ENCODE measurements at places on chromosomes 6 and 20.

DNA sequence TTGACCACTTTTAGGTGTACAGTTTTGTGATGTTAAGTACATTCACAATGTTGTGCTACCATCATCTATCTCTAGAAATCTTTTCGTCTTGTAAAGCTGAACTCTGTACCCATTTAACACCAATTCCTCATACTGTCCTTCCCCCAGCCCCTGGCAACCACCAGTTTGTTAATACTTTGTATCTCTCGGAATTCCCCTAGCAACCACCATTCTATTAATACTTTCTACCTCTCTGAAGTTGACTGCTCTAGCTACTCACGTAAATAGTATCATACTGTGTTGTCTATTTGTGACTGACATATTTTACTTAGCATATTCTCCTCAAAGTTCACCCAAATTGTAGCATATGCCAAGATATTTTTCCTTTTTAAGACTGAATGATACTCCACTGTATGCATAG lies 82.3 kb upstream of the CLDN20 start:
- no peak for DNase-seq

- no peak for DNase-seq
Observed at GRCh38 chr6:3731700-3732099, 19.8 kb downstream of the PXDC1 start.

DNA sequence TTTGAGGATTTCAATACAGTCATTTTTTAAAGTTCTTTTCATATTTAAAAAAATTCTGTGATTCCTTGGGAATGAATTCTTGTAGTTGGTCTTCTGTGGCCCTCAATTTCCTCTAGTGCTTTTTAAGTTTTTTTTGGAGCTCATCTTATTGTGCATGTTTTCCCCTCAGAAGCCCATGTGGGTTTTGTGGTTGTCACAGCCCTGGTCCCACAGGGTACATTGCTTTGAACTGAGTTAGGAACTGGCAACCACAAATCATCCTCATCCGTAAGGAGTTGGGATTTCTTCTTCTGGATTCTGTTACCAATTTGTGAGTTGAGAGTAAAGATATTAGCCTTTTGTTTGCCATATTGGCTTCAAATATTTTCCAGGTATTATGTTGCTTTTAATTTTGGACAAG lies 89.9 kb downstream of the AKAP7 start:
- DNase-seq = no peak

GRCh38 chr6:27591699-27592480 lies 119.0 kb upstream of the ZNF184 start:
- no peak for DNase-seq

DNA sequence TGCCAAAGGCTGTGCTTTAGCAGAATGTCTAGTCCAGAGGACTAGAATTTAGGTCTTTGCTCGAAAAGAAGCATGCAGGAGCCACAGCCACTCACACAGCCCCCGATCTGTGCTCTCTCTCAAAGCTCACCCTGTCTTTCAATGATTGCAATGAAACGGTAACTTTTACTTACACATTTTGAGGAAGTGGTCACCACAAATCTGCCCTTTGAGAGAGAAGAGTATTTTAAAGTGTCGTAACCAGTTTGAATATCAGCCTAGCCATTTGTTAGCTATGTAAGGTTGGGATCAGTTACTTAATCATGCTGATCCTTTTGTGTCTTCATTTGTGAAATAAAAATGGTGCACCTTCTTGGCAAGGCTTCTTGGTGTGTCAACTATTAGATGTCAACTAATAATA lies 209.0 kb downstream of the TFAP2A start:
- DNase-seq = no peak

GRCh38 chr6:158068156-158068892 lies 86.7 kb downstream of the SYNJ2 start:
- no peak for DNase-seq

DNA sequence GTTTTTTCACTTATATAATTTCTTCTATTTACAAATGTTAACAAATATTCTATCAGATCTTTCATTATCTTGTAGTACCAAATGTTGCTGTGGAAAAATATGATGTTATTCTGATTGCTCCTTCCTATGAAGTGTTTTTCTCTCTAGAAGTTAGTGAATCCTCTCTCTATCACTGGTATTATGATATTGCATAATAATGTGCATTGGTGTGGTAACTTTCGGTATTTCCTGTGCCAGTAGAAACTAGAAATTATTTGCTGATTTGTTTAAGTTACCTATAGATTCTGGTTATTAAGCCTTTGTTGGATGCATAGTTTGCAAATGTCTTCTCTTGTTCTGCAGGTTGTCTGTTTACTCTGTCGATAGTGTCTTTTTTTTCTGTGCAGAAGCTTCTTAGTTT lies 342.5 kb downstream of the CENPW start:
- no peak for DNase-seq

GRCh38 chr6:152150196-152150595 lies 342.7 kb downstream of the ESR1 start:
- DNase-seq = no peak

DNA sequence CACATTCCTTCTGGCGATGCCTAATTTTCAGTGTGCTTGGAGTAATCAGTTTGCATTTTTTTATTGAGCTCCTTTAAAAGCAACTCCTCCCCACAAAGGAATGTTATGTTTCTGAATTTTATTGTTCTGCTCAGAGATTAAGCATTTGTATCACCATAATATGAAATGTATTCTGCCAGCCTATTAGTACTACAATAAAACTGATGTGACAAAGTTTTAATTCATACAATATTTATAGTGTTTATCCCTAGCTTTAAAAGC lies 236.9 kb upstream of the ASCC3 start:
- no peak for DNase-seq

- DNase-seq = no peak
Observed at GRCh38 chr6:166610069-166610468, 17.0 kb downstream of the RPS6KA2 start.

DNA sequence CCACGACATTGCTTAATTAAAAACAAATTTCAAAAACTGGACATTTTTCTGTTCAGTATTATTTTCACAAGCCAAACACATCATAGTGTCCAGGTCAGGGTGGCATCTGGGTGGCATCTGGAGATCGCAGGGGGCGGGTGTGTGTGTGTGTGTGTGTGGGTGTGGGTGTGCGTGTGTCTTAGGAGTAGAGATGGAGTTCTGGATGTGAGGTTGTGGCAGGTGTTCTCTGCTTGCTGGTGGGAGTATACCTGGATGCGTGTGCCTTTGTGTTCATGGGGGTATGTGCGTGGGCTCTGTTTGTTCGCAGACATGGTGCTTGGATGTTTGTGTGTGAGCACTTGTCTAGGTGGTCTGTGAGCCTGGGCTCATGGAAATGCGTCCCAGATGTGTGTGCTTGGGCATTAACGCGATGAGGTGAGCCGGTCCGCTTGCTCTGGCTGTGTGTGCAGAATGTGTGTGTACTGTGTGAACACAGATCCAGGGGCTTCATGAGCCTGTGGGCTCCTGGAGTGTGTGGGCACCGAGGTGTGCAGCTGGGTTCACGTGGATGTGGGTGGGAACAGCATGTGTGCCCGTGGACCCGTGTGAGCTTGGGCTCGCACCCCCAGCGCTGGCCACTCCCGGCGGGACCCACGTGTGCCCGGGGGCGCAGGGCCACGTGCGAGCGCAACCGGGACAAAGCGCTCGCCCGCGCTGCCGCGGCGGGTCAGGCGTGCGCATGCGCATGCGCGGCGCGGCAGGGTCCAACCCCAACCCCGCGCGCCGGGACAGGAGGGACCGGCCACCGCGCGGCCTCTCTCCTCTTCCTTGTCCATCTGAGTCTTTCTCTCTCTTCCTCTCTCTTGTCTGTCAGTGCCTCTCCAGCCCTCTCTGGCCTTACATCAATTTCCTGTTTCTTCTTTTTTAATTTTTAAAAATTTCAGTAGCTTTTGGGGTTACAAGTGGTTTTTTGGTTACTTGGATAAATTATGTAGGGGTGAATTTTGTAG lies 60.4 kb downstream of the SRC start:
- DNase-seq = no peak

GRCh38 chr20:59316911-59317731 lies 16.7 kb downstream of the EDN3 start:
- DNase-seq = no peak

DNA sequence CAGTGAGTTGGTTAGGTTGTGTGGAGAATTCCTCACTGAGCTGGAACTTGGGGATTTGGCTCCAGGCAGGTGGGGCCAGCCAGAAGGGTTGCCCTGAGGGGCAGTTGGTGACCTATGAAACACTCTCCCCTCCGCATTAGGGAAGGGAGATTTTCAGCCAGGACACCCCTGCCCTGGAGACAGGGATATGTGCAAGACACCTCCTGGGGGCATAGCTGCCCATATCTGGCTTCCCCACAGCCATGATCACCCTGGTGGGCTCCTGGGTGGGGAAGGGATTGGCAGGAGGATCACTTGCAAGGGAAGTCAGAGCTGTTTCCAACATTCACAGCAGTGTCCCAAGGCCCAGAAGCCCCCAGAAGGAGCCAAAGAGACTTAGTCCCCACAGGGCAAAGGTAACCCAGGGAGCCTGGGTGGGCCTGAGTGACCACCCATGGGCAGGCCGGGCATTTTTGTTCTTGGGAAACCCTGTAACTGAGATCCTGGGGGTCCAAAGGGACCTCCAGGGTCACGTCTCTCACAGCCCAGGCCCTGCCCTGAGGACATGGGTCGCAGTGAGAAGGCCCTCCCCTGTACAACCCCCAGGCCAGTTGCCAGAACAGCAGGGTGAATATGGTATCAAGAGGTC lies 145.8 kb downstream of the MRPL14 start:
- no peak for DNase-seq

- no peak for DNase-seq
Observed at GRCh38 chr20:35702051-35702823, 3.0 kb downstream of the ROMO1 start.

DNA sequence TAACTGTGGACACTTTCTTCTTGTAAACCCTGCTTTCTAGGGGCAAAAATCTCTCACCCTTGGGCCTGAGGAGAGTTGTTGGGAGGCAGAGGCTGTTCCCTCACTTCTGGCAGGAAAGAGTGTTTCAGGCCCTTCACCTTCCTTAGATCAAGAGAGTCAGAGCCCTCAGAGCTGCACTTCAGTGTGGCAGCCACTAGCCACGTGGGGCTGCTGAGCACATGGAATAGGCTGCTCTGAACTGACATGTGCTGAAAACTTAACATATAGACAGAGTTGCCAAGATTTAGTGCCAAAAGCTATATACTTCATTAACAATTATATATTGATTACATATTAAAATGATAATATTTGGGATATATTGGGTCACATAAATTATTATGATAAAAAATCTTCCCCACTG lies 4.4 kb upstream of the LMBRD1 start:
- DNase-seq = no peak

- no peak for DNase-seq
Observed at GRCh38 chr6:37759221-37760144, 60.0 kb upstream of the ZFAND3 start.

GRCh38 chr20:4795394-4795793 lies 73.7 kb downstream of the PRND start:
- DNase-seq = no peak

GRCh38 chr20:45432294-45432693 lies 16.4 kb downstream of the PIGT start:
- no peak for DNase-seq

DNA sequence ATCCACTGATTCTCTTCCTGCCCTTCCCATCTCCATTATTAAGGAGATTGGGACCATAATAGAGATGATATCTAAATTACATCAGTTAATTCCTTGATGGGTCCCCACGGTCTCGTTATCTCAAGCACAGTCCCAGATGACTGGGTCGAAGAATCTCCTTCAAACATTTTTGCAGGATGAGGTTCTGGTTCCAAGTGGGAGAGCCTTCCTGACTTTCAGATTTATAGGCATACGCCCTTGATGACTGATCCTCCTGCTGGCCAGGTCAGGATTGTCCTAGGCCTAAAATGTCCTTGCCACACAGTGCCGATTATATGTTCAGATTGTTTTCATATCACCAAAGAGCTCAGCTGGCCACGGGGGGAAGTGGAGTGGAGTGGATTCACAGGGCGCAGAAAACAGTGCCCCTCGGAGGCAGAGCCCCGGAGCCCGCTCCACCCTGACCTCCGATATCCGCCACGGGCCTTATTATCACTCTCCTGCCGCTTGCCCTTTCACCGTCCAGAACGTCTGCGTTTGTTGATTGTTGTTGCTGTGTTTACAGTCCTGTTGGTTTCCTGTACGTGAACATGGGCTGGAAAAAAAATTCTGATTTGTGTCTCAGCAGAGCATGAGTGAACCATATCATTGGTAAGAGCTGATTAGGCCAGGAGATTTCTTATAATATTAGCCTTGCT lies 8.9 kb downstream of the BMP6 start:
- no peak for DNase-seq

GRCh38 chr6:142331601-142332000 lies 29.8 kb downstream of the ADGRG6 start:
- DNase-seq = no peak

- no peak for DNase-seq
Observed at GRCh38 chr20:45564760-45565276, 14.3 kb downstream of the WFDC8 start.

- peak; percentile 45 for DNase-seq
Observed at GRCh38 chr6:3457710-3458602, 1.1 kb upstream of the SLC22A23 start.

DNA sequence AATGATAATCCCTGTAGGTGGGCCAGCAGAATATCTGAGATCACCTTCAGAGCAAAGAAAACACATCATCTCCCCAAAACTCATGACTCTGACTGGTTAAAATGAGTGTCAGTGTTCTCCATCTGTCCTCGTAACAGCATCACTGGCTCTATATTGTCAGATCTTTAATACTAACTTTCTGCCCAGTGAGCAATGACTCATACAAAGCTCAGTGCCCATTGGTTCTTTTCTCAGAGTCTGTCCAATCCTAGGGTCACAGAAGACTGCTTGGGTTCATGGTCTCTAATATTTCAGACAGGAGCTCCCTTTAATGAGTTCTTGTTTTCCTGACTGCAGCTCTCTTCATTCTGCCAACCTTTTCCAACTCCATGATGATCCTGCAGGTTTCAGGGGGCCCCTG lies 36.4 kb downstream of the HLA-DPB1 start:
- no peak for DNase-seq

DNA sequence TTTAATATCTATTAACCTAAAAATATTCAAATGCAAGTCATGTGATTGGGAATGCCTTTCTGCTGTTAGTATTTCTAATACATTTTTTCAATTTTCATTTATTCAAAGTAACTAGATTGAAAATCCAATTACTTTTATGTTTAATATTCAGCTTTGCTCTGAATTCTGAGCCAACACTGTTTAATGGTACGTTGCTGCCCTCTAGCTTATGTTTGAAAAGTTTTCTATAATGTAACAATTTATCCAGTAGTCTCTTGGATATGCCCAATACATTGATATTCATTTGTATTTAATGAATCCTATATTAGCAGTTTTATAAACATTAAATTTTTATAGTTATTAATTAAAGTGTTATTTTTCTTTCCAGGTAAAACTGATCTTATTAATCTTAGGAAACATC lies 47.4 kb downstream of the LGSN start:
- no peak for DNase-seq

- DNase-seq = no peak
Observed at GRCh38 chr6:7131390-7131789, 23.6 kb downstream of the RREB1 start.

GRCh38 chr6:137911675-137912191 lies 44.7 kb downstream of the TNFAIP3 start:
- DNase-seq = no peak

- no peak for DNase-seq
Observed at GRCh38 chr6:125806813-125807212, 16.1 kb downstream of the NCOA7 start.

GRCh38 chr6:85092226-85092625 lies 327.8 kb upstream of the TBX18 start:
- no peak for DNase-seq

Measured in glutamatergic neuron (in vitro differentiated cells).